Cortex of kidney (tissue), 1 donor: ENCODE measurements at places on chromosomes 5 and 9.

DNA sequence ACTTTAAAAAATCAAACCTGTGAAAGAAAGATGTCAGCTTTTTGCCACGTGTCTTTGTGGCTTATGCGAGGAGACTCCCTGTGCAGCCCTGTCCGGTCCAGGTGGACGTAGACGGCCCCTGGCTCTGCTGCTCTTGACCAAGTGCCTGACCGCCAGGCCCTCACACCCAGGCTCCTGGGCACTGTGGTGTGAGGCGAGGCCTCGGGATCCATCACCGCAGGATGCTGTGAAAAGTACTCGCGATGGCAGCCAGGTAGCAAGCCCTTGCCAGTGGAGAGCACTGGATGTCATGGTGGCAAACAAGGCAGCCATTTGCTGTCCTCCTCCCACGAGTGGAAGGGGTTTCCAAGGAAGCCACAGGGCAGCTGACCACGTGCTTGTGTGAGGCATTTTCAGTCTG is 245.1 kb downstream of the CACNA1B start:
- no peak for DNase-seq

DNA sequence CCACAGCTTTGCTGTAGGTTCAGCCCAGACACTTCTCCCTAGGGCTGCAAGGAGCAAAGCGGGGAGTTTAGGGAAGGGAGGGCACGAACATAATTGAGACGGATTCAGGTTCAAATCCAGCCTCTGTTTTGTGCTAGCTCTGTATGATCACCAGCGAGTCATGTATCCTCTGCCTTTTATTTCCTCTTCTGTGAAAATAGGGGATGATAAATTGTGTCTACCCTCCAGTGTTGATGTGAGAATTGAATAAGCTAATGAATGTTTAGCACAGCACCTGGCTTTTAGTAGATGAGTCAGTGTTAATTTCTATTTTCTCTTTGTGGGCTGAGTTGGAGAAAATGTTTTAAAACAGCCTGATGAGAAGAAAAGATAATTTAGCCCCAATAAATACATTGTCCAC is 6.2 kb downstream of the MLANA start:
- no peak for DNase-seq

- DNase-seq = no peak
Observed at GRCh38 chr5:130912088-130912487, 253.0 kb downstream of the HINT1 start.

- no peak for DNase-seq
Observed at GRCh38 chr5:125536582-125536981, 790.1 kb upstream of the ZNF608 start.

GRCh38 chr5:67360047-67360446 is 163.4 kb upstream of the CD180 start:
- DNase-seq = no peak

GRCh38 chr5:178337334-178337741 is 104.7 kb upstream of the PHYKPL start:
- no peak for DNase-seq

- no peak for DNase-seq
Observed at GRCh38 chr5:76601470-76601869, 21.7 kb downstream of the F2RL2 start.

DNA sequence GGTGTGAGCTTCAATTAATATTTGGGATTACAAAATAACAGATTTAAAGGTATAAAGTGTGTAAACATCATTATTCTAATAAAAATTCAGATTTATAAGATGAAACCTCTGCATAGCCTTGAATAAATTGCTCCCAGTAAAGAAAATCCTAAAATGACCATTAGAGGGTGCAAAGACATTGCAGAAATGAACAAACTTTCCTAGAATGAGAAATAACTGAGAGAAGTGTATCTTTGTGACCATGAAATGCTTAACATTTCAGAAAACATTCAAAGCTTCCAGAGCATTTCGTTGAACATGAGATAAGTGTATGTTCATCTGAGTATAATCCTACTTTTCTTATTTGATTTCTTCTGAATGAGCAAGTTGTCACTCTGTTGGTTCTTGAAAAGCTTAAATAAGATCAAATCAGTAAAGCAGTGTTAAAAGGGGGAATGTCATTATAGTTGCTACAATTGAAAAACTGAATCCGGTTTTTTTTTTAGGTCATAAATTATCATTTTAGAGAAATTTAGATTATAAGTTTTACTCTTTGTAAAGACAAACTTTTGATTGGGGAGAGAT is 24.7 kb upstream of the NUDT12 start:
- DNase-seq = no peak

GRCh38 chr9:90309809-90310520 is 332.7 kb downstream of the DIRAS2 start:
- no peak for DNase-seq

- no peak for DNase-seq
Observed at GRCh38 chr5:97531549-97531948, 348.5 kb upstream of the RIOK2 start.

DNA sequence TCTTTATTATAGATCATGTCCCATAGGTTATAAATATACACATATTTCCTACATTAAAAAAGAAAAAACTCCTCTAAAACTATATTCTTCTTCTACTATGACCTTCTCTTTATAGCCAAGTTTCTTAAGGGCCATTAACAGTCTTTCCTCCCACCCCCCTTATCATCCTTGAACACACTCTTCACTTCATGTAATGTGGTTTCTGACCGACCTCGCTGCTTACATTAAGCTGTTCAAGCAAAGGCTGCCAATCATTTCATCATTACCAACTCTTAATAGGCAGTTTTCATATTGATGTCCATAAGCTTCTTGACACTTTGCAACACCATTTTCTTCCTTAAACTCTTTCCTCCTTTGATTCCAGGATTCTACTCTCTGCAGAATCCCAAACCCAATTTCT is 283.0 kb upstream of the PCSK5 start:
- no peak for DNase-seq

- no peak for DNase-seq
Observed at GRCh38 chr9:21789541-21790037, 12.8 kb upstream of the MTAP start.

GRCh38 chr5:135208903-135209721 is 175.1 kb upstream of the PITX1 start:
- no peak for DNase-seq
